ENCODE measurements at places on chromosomes 16 and 17.

DNA sequence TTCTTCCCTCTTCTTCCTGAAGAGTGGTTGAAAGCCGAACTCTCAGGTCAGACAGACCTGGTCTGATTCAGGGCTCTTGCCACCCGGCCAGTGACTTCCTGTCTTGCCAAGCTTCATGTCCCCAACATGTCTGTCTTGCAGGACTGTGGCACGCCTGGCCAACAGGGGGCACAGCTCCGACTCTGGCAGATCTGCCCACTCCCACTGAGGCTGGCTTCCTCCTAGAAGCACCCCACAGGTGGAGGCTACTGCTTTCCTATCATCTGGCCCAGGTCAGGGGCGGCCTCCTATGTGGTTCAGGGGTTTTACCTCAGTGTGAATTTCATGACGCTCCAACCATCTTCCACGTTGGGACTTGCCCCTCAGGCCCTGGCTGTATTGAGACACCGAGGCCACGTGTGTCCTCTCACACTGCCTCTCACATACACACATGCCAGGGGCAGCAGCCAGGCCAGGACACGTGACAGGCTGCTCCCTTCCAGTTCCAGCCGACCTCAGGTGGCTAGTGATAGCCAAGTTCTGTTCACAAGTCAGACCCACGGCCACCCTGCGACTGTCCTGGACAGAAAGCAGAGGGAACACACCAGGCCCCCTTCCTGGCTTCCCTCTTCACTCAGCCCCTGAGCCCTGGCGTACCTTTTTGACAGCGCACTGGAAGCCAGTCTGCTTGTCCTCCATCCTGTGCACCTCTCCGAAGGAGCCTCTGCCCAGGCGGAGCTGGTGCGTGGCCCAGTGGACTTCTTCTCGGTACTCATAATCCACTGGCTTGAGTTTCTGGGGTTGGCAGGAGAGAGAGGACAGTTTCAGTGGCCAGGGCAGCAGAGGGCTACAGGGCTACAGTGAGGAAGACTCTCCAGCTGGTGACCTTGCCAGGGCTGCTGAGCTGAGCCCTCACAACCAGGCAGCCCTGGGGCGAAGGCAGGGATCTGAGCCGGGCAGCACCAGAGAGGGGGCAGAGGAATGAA lies 22.6 kb upstream of the SPATA32 start:
- DNase-seq = peak; percentile 23

DNA sequence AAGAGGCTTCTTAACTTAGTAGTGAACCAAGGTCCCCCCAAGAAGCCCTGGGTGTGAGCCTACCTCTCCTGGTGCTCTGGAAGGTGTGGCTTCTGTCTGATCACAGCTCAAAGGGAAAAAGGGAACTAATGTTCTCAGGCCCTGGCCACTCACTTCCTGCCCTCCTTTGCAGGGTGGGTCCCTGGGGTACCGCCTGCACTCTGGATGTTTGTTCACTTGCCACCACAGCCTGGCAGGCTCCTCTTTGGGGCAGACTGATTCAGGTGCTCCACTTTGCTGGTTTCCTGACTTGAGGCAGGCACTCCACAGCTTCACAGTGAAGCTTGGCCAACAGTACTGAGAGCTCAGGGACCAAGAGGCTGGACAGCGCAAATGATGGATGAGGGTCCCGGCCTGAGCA lies 5.9 kb upstream of the MYO15A start:
- no peak for DNase-seq

- no peak for DNase-seq
These were observed 169.4 kb downstream of the FOXL1 start for GRCh38 chr16:86747761-86748160.

DNA sequence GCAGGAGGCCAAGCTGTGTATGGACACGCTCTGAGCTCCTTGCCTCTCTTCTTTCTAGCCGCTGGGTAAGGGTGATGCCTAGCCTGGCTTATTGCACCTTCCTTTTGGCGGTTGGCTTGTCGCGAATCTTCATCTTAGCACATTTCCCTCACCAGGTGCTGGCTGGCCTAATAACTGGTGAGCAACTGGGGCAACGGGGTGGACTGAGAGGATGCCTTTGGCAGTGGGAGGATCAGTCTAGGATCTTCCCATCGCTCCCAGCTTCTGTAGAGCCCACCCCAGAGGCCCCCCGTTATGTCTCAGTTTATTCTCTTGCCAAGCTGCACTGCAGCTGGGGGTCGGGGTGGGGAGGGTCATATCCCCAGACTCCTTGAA lies 4.4 kb downstream of the G6PC3 start:
- DNase-seq = no peak

DNA sequence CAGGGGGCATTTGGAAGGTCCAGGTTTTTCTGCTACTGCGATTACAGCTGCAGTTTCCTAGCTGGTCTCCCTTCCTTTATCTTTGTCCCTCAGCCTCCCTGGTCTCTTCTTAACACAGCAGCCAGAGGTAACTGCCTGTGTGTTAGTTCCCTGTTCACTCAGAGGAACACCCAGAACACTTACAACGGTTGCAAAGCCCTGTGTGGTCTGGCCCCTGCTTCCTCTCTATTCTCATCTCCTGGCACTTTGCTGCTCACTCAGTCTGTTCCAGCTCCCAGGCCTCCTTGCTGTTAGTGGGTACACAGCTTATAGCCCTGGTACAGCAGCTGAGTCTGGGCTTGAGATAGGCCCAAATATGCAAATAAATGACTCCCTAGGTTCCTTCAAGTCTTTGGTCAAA lies 16.4 kb downstream of the NTN1 start:
- peak; percentile 55 for DNase-seq

GRCh38 chr17:76793775-76794174 lies 55.9 kb downstream of the MFSD11 start:
- DNase-seq = peak; percentile 41

- no peak for DNase-seq
These were observed 32.2 kb downstream of the NAGPA start for GRCh38 chr16:5001571-5001970.

DNA sequence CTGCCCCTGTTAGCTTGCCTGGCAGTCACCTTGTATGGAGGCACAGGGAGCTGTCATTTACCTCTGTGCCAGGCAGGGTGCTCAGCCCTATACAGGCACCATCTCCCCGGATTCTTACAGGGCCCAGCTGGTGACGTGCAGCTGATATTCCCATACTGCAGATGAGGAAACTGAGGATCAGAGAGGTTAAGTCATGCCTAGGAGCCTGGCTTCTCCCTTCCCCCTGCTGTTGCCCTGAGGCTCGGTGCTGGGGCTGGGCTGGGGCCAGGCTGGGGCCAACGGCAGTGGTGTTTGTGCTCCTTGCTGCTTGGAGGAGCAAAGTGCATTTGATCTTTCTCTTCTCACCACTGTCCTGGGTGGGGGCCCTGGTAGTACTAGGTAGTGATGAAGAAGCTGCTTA lies 54.7 kb upstream of the IL34 start:
- DNase-seq = no peak

DNA sequence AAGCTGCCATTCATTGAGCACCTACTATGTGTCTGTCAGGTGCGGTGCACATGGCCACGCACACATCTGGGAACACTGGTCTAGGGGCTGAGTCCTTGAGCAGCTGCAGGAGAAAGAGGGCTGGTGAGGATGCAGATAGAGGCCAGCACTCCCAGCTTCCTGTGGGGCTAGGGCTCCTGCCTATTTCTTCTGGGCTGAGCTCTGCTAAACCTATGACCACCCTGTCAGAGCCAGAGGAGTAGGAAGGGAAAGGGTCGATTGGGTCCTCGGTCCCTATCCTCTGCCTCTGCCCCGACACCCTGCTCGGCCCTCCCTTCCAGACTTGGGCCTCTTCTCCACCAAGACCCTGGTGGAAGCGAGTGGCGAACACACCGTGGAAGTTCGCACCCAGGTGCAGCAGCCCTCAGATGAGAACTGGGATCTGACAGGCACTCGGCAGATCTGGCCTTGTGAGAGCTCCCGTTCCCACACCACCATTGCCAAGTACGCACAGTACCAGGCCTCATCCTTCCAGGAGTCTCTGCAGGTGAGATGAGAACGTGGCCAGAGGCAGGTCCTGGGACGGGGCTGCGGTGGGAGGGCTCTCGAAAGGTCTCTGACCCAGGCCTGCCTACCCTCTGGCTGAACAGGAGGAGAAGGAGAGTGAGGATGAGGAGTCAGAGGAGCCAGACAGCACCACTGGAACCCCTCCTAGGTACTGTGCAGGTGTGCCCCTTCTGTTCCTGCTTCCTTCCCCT lies 4.0 kb upstream of the TMEM88 start:
- DNase-seq = no peak

- no peak for DNase-seq
These were observed 753.9 kb upstream of the EEF2KMT start for GRCh38 chr16:5851393-5851982.
